Uterus (tissue), 4 donors: ENCODE measurements at places on chromosomes 4 and X.

- no peak for DNase-seq
Observed at GRCh38 chrX:132488180-132488705, 595 bp downstream of the MBNL3 start.

GRCh38 chr4:145816091-145816490, 122.5 kb downstream of the ZNF827 start:
- no peak for DNase-seq

DNA sequence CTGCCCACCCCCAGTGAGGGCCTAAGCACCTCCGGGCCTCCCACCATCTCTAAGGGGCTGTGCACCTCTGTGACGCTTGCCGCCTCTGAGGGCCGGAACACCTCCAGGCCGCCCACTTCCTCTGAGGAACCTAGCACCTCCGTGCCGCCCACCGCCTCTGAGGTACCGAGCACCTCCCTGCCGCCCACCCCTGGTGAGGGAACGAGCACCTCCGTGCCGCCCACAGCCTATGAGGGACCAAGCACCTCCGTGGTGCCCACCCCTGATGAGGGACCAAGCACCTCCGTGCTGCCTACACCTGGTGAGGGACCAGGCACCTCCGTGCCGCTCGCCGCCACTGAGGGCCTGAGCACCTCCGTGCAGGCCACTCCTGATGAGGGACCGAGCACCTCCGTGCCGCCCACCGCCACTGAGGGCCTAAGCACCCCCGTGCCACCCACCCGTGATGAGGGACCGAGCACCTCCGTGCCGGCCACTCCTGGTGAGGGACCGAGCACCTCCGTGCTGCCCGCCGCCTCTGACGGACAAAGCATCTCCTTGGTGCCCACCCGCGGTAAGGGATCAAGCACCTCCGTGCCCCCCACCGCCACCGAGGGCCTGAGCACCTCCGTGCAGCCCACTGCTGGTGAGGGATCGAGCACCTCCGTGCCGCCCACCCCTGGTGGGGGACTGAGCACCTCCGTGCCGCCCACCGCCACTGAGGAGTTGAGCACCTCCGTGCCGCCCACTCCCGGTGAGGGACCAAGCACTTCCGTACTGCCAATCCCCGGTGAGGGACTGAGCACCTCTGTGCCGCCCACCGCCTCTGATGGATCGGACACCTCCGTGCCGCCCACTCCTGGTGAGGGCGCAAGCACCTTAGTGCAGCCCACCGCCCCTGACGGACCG, 977 bp downstream of the MAGEE1 start:
- DNase-seq, result peak; percentile 12

DNA sequence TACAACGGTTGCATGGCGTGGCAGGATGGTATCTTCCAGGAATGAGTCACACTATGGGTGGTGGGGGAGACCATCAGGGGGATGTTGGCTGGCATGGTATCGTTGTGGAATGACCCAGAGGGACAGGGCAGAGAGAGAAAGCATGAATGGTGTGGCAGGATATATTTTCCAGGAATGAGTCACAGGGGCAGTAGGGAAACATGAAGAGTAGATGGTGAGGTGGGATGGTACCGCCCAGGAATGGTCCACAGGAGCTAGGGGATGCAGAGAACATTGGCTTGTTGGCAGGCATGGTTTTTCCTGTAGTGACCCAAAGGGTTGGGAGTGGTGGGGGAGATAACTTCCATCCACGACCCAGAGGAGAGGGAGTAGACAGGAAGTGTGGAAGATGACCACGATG, 62.4 kb downstream of the MAOA start:
- DNase-seq, result no peak

GRCh38 chr4:150005537-150005936, 72.7 kb upstream of the DCLK2 start:
- DNase-seq, result no peak

DNA sequence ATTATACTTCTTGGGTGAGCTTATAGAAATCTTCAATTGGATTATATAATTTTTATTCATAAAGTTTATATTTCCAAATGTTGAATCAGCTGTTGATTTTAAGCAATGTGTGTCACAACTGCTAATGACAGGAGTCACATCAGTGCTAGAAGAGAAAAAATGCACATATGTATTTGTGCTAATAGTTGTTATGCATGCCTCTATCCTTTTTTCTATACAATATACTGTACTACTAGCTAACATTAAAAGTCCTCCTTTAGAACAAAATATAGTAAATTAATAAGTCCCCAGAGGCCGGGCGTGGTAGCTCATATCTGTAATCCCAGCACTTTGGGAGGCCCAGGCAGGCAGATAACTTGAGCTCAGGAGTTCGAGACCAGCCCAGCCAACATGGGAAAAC, 23.7 kb upstream of the HNRNPD start:
- DNase-seq, result no peak

DNA sequence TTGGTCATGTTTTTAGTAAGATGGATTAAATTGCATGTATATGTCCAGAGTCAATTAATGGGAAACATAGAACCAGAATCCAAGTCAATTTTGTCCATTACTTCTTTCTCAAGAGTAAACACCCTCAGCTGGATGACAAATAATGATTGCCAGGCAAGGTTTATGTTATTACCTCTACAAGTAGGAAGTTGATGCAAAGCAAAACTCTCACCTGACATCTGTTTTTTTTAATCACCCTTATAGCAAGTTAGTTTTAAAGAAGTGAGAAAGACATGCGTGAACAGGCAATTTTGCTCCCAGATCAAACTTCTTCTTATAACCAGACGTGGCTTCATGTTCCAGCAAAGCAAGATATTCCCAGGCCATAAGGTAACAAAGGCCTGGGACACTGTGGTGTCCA, 348.5 kb upstream of the FTHL17 start:
- no peak for DNase-seq

DNA sequence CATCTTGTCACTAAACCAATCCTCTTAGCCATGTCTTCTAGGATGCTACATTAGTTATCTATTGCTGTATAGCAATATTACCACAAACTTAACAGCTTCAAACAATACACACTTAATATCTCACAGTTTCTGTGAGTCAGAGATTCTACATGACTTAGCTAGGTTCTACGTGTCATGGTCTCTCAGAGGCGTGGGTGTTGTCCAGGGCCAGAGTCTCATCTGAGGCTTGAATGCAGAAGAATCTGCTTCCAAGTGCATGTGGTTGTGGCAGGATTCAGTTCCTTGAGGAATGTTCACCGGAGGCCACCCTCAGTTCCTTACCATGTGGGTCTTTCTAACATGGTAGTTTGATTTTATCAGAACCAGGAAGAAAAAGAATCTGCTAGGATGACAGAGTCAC, 26.4 kb downstream of the PPP1R2C start:
- DNase-seq, result no peak

DNA sequence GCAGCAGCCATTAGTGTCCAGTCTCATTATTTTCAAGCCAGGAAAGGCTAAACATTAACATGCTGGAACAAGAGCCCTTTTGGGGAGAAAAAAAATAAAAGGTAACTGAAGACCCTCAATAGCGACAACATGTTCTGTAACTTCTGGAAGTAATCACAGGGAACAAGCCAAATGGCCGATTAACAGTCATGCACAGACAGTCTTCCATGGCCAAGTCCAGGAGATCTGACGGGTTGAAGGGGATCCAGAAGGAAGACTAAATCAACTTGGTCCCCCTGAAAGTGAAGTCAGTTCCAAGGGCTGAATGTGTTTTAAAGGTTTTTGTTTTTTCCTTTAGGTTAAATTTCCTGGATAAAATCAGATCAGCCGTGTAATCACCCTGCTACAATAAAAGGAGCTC, 52.5 kb downstream of the LNX1 start:
- DNase-seq, result no peak

DNA sequence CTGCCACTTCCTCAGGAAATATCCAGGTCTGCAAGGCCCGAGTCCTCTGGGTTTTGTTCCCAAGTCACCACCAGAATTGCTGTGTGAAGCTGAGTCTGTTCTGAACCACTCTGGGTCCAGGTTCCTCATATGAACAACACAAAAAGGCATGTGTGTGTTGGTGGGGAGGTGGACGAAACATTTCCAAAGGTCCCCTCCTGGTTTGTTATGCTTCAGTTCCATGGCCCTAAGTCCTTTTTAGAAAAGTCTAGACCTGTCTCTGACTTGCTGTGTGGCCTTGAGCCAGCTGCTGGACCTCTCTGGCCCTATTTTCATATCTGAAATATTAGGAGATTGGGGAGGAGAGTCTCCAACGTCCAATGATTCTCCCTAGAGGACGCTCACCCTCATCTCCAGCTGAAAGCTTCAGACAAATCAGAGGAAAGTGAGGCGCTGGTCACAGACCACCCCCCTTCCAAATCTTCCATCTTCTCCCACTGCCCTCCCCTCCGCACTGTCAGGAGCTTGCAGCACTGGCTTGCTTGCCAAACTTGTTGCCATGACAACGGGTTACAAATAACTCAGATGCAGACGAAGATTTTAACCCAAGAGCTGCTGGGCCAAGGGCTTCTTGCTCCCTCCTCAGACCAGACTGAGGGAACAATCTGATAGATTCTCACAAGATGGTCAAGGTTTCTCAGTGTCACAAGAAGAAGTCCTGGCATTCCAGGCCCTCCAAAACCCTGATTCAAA, 64.5 kb downstream of the SMC1A start:
- DNase-seq, result no peak

DNA sequence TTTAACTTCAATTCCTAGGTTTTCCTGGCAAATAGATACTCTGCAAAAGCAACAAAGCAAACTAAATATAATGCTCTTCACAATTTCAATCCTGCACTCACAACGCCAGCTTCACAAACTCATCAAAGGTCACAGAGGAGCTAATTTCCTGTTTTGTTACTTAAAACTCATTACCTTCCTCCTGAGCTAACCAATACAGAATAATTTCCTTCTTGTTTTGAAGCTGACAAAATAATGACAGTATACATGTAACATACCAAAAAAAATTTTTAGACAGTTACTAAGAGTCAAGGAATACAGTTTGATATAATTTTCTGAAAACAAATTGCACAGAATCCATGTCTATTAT, 17.9 kb downstream of the CNOT6L start:
- DNase-seq, result no peak

- no peak for DNase-seq
Observed at GRCh38 chr4:12110627-12111026, 681.9 kb upstream of the HS3ST1 start.

DNA sequence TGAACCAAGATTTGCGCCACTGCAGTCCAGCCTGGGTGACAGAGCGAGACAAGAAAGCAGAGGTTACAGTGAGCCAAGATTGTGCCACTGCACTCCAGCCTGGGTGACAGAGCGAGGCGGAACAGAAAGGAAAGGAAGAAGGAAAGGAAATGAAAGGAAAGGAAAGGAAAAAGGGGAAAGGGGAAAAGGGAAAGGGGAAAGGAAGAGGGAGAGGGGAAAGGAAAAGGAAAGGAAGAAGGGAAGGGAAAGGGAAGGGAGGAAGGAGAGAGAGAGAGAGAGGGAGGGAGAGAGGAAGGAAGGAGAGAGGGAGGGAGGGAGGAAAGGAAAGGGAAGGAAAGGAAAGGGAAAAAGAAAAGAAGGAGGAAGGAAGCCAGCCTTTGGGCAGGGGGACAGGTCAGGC, 76.6 kb downstream of the PRKX start:
- no peak for DNase-seq

GRCh38 chrX:54423161-54423888, 16.9 kb upstream of the TSR2 start:
- DNase-seq, result no peak

DNA sequence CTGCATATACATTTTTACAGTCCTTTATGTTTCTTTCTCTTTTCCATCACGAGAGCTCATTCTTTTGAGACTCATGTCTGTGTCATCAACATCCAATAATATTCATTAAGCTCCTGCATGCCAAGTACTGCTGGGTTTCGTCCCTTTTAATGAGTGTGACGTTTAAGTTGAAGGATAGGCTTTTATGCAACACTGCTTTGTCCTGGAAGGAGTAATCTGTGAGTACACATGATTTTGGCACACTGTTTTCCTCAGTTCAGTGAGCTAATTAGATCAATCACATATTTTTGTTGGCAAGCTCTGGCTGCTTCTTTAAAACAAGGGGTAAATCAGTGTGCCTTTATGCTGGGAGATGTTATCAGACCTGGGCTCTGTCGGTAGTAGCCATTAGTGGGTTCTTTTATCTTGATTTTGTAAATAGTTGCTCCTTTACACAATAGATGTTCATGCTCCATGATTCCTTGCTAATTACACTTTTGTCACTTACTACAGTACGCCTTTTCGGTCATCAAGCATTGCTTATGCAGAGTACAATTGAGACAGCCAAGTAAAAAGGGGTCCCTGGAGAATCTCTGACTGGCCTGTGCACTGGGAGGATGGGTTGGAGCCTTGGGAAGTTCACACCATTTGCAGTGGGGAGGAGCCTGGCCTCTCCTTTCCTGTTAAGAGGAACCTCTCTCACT, 132.6 kb downstream of the FHIP1A start:
- peak; percentile 71 for DNase-seq

- no peak for DNase-seq
Observed at GRCh38 chr4:182770259-182770995, 146.8 kb downstream of the DCTD start.

- no peak for DNase-seq
Observed at GRCh38 chrX:26845056-26845455, 618.1 kb downstream of the PPP4R3C start.

DNA sequence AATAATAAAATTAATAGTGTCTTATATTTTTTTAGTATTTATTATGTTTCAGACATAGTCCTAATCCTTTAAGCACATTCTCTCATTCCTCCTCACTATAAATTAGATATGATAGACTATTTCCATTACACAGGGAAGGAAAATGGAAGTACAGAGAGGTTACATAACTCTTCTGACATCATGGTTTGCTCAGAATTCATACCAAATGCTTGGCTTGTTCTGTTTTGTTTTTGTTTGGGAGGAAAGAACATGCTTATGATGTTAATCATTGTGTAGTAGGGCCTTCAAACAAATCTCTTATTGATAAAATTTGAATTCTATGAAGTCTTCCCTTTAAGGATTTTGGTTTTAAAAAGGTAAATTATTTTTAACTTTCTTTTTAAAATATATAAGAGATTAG, 59.5 kb downstream of the RXFP1 start:
- no peak for DNase-seq

- no peak for DNase-seq
Observed at GRCh38 chrX:103688946-103689345, 2.4 kb upstream of the MORF4L2 start.

DNA sequence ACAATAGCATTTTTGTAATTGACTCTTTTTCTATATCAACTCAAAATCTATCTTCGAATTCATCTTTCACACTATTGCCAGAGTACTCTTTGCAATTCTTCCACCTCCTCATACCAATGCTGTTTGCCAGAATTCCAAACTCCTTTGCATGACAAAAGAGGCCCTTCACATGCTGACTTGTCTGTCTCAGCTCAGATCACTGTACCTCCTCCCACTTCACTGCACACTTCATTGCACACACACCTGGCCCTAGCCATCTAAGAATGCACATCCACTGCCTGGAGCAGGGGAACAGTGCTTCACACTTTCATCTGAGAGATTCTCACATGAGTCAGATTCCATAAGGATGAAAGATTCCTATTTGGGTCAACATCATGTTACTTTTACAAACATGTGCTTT, 56.5 kb downstream of the PRDM5 start:
- DNase-seq, result no peak

DNA sequence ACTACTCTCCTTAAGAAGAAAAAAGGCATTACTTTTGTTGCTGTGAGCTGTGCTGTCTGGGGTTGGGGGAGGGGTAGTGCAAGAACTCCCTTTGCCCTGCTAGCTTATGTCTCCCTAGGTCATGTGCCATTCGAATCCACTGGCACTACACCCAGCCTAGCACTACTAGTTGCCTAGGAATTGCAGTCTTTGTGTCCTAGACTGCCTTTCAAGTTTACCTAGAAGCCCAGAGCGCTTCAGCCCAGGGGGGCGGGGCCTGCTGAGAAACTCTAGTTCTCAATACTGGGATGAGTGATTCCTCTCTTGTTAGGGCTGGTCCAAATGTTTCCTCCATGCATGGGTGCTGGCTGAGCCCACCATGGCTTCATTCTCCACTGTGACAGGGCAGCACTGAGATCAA, 1011.5 kb downstream of the PCDH19 start:
- no peak for DNase-seq
